Skeletal muscle cell (primary cell): ENCODE measurements at places on chromosomes 4 and X.

DNA sequence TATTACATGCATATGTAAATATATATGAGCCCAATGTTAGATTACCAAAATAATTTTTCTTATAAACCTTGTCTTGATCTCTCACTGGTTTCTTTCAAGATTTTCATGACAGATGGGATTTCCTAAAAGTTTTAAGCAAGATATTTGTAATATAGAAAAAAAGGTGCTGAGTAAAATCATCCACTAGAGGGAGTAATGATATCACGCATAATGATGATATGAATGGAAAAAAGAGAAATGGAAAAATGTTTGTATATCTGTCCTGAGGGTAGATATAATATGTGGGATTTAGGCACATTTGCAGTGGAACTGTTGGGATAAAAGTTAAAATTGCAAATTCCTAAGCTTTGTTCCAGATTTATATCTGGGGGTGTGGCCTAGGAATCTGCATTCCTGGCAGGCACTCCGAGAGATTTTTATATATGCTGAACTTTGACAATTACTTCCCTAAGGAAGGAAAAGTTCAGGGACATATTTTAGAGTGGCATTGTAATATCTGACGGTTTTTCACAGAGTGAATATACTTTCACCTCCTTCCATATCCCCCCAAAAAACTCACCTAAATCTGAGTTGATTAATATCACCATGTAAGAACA lies 60.5 kb downstream of the TMA16 start:
- no peak for DNase-seq

DNA sequence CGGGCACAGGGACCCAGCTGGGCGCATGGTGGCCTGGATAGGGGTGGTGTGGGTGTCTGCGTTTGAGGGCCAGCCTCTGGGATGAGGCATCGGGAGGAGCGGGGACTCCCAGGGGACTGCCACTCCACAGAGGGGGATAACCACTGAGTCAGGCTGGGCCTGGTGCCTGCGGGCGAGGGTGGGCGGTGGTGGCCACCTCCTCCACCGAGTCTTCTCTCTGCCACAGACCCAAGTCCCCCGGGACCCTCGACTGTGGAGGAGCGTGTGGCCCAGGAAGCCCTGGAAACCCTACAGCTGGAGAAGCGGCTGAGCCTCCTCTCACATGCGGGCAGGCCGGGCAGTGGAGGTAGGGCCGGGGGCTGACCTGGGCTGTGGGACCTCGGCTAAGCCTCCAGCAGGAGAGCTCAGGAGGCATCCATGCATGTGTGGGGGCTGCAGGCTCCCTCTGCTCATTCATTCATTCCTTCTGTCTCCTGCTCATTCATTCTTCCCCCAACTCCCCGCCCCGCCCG lies 26.4 kb downstream of the DOK7 start:
- no peak for DNase-seq

DNA sequence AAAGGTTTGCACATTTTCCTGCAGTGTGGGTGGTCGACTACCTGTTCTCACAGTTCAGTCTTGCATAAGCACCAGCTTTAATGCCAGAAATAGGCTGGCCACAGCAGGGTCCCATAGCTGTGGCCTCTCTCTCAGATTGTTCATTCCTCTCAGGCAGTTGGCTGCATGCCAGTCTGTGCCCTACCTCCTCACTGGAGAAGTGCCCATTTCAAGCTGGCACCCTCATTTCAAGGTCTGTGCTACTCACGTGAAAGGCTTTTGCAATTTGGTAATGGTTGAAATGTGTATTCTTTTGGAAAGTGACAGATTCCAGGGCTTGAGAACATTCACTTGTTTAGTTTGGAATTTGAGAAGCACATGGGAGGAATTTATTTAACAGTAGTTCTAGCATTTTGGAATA lies 28.9 kb upstream of the MTMR1 start:
- no peak for DNase-seq

GRCh38 chrX:136635235-136635634 lies 12.7 kb upstream of the CD40LG start:
- no peak for DNase-seq

- no peak for DNase-seq
Observed at GRCh38 chr4:155974476-155974749, 20.7 kb upstream of the CTSO start.
